ENCODE measurements at places on chromosomes 1 and 21.

GRCh38 chr1:225342695-225343094, 85.1 kb downstream of the LBR start:
- DNase-seq = no peak

DNA sequence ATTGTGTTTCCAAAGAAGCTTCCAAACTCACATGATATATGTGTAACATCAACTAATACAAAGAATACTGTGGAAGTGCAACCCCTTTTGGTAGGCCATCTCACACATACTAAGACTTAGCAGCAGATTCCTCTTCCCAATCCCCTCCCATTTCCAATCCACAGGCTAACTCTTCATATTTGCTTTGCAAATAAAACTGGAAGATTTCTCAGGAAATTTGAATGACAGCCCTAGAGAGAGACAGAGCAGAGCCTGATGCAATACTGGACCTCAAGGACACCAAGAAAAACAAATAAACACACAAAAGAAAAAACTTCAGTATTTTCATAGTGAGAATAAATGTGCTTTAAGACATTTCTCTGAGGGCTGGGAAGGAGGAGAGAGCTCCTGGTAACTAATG, 190.2 kb upstream of the BRINP3 start:
- DNase-seq = no peak

DNA sequence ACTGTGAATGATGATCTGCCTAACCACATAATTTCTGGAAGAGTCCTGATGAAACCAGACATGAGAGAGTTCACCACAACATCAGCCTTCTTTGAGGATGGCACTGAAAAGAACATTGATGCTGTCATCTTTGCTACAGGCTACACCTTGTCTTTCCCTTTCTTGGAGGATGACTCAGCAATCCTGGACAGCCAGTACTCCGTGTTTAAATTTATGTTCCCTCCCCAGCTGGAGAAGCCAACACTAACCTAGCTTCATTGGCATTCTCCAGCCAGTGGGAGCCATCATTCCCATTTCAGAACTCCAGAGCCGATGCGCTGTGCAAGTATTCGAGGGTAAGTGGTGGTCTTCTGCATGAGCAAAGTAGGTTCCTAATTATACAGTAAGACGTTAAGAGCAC, 164.1 kb upstream of the POGK start:
- DNase-seq = no peak

- DNase-seq = no peak
Observed at GRCh38 chr1:202012544-202013478, 2.4 kb downstream of the ELF3 start.

DNA sequence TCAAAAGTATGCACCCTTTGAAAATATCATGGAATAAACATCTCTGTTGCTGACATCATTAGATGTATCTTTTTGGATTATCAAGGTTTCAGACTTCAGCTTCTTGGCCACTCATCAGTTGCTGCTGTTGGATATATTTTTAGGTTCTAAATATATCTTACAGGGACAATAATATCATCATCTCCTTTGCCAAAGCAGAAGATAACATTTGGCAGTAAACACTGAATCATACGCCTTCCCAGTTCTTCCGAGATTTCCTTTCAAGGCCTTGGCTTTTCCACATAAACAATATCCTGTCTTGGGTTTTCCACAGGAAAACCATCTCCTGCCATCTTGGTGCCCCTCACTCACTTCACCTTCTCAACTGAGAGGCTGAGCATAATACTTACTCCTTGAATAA, 39.3 kb downstream of the RGS7 start:
- DNase-seq = no peak

DNA sequence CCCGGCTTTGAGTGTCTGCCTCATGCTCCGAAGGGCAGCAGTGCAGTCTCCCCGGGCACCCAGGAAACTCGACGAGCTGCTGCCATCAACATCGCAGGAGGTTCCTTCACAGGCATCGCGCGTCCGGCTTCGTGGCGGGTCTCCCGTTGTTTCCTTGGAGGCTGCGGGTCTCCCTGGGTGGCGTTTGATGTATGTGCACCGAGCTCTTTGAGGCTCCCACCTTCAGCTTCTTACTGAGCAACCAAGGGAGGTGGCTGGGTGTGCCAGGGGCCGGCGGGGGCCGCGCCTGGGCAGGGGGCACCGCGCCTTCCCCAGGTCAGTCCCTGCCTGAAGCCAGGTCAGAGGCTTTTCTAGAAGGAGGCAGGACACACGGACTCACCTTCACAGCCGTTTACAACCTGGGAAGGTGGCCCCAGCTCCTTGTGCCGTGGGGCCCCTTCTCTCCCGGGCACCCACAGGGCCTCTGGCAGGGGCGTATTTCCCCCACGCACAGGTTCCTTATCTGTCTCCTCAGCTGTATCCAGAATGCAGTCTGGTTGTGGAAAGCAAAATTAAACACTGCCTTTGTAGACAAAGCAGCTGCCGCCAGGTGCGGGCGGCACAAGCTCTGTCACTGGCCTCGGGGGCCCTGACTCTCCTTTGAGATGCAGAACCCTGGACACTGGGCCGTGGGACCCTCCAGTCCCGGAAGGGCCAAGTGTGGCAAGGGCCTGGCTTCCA, 21.7 kb upstream of the PEX10 start:
- no peak for DNase-seq

Data from left cardiac atrium (tissue), 4 donors.